Right cardiac atrium (tissue), 5 donors: ENCODE measurements at places on chromosomes 7 and 10.

GRCh38 chr10:4472190-4472904 lies 353.7 kb upstream of the AKR1E2 start:
- DNase-seq: no peak

DNA sequence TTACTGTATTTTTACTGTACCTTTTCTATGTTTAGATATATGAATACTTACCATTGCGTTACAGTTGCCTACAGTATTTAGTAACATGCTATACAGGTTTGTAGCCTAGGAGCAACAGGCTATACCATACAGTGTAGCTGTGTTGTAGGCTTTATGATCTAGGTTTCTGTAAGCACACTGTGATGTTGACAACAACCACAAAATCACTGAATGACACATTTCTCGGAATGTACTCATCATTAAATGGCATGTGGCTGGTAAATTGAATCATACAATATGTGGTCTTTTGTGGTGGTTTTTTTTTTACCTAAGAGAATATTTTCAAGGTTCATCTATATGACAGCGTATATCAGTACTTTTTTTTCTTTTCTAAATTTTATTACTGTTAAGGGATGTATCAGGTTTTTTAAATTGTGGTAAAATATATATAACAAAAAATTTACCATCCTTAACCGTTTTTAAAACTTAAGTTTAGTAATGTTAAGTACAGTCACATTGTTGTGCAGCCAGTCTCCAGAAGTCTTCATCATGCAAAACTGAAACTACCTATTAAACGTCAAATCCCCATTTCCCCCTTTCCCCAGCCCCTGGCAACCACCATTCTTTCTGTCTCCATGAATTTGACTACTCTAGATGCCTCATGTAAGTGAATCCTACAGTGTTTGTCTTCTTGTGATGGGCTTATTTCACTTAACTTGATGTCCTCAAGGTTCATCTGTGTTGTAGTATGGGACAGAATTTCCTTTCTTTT lies 21.5 kb downstream of the BTAF1 start:
- DNase-seq: no peak

- DNase-seq: no peak
Measured at GRCh38 chr10:119858063-119858462, 14.6 kb downstream of the MCMBP start.

- no peak for DNase-seq
Measured at GRCh38 chr7:29236071-29236580, 41.6 kb downstream of the CHN2 start.

DNA sequence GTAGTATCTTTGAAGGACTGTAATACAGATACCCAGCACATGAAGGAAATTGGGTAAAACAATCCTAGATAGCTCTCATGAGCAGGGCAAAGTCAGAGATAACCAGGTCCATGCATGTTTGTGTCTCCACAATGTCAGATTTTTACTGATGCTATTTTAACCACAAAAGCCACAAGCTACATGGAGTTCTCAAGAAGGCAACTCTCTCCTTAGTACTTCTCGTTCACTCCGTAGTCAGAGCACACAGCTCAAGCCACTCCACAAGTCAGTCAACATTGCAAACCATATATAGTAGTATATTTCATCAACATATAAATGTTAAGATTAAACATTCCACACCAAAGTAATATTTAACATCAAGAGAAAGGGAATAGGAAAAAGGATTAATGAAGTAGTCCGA lies 98.0 kb upstream of the PIK3CG start:
- no peak for DNase-seq

DNA sequence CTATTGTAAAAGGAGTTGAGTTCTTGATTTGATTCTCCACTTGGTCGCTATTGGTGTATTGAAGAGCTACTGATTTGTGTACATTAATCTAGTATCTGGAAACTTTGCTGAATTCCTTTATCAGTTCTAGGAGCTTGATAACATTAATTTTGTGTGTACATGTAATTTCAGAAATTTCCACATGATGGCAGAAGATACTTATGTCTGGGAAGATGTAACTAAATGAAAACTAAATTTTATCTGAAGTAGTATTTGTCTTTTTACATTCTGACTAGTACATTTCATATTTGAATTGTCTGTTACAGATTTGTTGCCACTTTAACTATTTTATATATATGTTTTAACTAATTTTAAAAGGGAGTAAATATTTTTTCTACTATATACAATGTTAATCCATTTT lies 27.6 kb downstream of the SDHAF3 start:
- DNase-seq: no peak

DNA sequence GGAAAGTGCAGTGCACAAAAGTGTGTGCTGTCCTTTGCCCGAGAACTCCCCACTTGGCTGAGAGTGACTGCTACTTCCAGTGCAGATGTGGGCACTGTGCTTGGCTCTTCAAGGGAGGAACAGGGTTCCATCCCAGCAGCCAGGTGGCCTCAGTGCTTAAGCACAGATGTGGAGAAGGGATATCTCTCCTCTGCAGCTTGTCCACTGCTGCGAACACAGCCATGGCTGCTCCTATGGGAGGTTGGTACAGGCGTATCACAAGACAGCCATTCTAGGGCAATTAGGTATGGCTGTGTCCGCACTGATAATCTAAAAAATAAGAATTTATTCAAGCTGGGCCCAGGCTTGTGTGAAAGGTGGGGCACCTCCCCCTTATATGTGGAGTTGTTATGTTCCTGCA lies 66.6 kb downstream of the GLCCI1 start:
- no peak for DNase-seq

DNA sequence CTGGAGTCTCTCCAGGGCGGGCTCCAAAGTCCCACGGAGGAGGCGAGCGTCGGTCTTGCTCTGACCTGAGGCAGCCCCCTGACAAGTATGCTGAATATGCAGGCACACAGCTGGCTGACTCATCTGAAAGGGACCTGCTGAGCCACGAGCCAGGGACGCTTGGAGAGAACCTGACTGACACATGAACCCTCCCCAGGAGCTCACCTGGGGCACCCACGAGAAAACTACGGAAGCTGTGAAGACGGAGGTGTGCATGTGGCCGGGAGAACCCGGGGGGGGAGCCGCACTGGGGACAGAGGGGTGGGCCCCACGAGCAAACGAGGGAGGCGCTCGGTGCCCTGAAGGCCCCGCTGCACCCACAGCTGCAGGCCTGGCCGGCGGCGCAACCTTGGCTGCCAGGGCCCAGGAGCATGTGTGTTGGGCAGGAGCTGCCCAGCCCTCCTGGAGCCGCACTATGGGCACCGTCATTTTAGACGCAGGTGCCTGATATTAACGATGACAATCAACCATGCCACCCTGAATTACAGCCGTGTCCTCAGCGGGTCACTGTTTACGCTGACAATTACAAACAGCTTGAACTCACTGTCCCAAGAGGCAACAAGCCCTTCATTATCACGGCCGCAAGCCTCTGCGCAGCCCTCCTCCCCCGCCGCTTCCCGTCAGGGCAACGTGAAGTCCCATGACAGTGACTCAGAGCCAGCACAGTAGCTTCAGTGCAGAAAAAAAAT lies 64.7 kb downstream of the DIP2C start:
- peak; percentile 86 for DNase-seq

DNA sequence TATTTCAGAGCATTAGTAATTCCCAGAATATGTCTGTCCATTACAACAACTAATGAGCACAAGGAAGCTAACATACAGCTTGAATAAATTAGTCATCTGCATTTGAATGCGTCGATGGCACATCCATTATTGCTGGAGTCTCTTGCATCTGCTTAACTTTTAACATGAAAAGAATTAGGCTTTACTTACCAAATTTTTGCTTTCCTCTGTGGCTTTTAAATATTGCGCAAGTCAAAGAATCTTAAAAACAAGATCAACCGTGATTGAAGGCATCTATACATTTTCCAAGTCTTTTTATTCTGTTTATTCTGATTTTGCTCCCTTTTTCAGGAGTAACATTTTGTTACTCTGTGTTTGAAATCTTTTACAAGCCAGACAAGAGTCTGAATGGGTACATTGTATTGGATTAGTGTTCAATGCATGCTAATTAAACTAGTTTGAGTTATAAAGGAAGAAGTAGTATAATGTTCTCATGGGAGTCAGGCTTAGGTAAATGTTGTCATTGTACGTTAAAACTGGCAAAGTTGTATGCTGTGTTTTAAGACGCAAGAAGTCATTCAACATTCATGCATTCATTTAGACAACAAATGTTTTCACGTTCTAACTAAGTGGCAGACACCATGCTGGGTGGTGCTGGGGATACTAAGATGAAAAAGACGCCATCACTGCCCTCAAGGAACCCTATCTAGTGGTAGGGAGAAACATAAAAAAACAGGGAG lies 4.0 kb upstream of the CACNB2 start:
- no peak for DNase-seq

DNA sequence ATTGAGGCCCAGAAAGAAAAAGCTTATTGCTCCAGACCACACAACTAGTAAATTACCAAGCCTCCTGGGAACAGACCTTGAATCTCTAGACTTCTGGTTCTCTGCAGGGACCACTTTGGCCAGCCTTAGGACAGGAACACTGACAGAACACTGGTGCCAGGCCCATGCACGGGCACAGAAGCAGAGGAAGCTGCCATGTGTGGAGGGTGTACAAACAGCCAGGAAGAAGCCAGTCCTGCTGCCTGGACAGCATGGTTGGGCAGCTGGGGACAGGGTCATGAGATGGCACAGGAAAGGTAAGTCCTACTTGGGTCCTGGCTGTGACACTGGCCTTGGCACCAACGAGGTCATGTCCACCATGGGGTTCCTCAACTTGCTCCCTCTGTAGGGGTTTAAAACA lies 19.2 kb downstream of the MMRN2 start:
- no peak for DNase-seq

- DNase-seq: peak; percentile 47
Measured at GRCh38 chr7:2038931-2039728, 193.6 kb downstream of the MAD1L1 start.

DNA sequence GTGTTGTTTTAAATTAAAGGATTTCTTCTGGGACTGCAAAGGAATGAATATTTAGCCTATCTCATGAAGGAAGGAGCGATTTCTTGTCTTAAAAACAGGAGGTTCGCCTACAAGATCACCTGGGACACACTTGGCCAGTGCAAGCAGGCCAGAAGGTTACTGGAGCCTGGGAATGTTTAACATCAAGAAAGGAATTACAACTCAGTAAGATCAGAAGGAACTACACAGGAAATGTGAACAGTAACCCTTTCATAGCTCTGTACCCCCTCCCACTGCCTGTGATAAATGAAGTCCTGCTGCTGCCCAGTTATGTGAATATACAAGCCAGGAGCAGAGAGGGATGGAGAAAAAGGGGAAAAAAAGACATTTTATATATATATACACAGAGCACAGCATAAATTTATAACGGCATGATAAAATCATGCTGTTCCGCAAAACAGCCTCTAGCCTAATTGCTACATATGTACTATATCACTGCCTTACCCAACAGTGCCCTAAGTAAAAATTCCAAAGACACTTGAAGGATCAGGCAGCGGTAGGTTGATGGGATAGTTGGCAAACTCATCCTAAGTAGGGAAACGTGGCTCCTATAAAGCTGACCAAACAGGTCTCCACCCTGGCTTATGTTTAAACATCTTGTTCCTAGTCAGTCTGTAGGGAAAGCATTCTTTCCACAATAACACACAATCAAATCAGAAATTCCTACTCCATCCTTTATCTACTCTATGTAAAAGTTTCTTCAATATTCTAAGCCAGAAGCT lies 63.8 kb downstream of the ZNF438 start:
- no peak for DNase-seq

GRCh38 chr10:55627501-55628051 lies 733.5 kb downstream of the ZWINT start:
- DNase-seq: peak; percentile 57

- DNase-seq: no peak
Measured at GRCh38 chr10:53396876-53397275, 624.3 kb upstream of the MBL2 start.

- DNase-seq: no peak
Measured at GRCh38 chr7:132572526-132572925, 3.7 kb downstream of the PLXNA4 start.

GRCh38 chr10:132353456-132354355 lies 21.7 kb downstream of the LRRC27 start:
- peak; percentile 58 for DNase-seq

- no peak for DNase-seq
Measured at GRCh38 chr10:120422457-120422856, 34.6 kb upstream of the PLPP4 start.

- DNase-seq: peak; percentile 38
Measured at GRCh38 chr10:100518761-100519241, 860 bp downstream of the SEC31B start.

DNA sequence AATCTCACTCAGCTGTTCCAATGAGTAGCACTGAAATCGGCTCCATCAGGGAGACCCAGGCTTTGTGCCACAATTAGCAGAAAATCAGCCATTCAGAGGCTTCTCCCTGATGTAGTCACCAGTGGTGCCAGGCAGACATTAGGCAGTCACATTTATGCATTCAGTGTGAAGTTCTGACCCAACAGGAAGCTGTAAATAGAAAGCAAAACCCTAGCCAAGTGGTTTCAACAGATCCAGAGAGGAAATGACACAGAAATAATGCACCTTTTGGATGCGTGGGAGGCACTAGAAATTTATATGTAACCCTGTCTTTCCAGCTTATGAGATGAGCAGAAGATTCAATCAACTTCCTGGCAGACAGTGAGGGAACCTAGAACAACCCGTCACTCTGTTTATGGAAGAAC lies 186.4 kb downstream of the PDE1C start:
- DNase-seq: no peak

- no peak for DNase-seq
Measured at GRCh38 chr10:84195044-84195830, 900 bp downstream of the CDHR1 start.
